ENCODE measurements at places on chromosomes 5 and 9. TPM values are rescaled to one million over a fixed set of nuclear protein-coding genes. Genes with fewer than 3 reads are reported as not detected.

The SYNPO gene
- 2.3 TPM for polyA plus RNA-seq

The CACFD1 gene
- 23.6 TPM for polyA plus RNA-seq

The ARL14EPL gene
- polyA plus RNA-seq, result not detected

The ZNF618 gene
- 11.2 TPM for polyA plus RNA-seq

The CA9 gene
- 1.8 TPM for polyA plus RNA-seq

The MRPS27 gene
- 93.2 TPM for polyA plus RNA-seq

The SLC6A7 gene
- 0.02 TPM for polyA plus RNA-seq

The SGCD gene
- polyA plus RNA-seq, result 0.08 TPM

The CCDC192 gene
- not detected for polyA plus RNA-seq

The NRG2 gene
- polyA plus RNA-seq, result 0.49 TPM

The ADAMTS2 gene
- polyA plus RNA-seq, result 9.6 TPM

The LHX2 gene
- polyA plus RNA-seq, result 0.72 TPM

The TAF1L gene
- 0.02 TPM for polyA plus RNA-seq

The CCNJL gene
- 44.7 TPM for polyA plus RNA-seq

The PHF19 gene
- polyA plus RNA-seq, result 28.2 TPM

The MYMK gene
- 0.30 TPM for polyA plus RNA-seq

The PCDHB13 gene
- 1.1 TPM for polyA plus RNA-seq

The COL5A1 gene
- 3.8 TPM for polyA plus RNA-seq

The PHF24 gene
- 0.29 TPM for polyA plus RNA-seq

The DNAJC21 gene
- 3.2 TPM for polyA plus RNA-seq

The PCDHB11 gene
- polyA plus RNA-seq, result 0.63 TPM

The AIF1L gene
- 68.2 TPM for polyA plus RNA-seq

The SRA1 gene
- 26.0 TPM for polyA plus RNA-seq

The PTGS1 gene
- 2.4 TPM for polyA plus RNA-seq

The ANKRD34B gene
- polyA plus RNA-seq, result 0.91 TPM

The GCNT1 gene
- polyA plus RNA-seq, result 16.5 TPM

The RETREG1 gene
- 0.62 TPM for polyA plus RNA-seq

The ANXA6 gene
- 61.3 TPM for polyA plus RNA-seq

The SPATA31D4 gene
- polyA plus RNA-seq, result not detected

The CCIN gene
- polyA plus RNA-seq, result 0.21 TPM

The SLC6A3 gene
- 0.91 TPM for polyA plus RNA-seq

The KLHL3 gene
- 7.4 TPM for polyA plus RNA-seq

The DHX29 gene
- polyA plus RNA-seq, result 3.4 TPM

The B4GALT1 gene
- 12.8 TPM for polyA plus RNA-seq

The ADAMTS19 gene
- polyA plus RNA-seq, result 21.4 TPM

The MARCOL gene
- polyA plus RNA-seq, result not detected

The SH3TC2 gene
- polyA plus RNA-seq, result 0.11 TPM

The STPG3 gene
- not detected for polyA plus RNA-seq

The GRIA1 gene
- polyA plus RNA-seq, result 1.1 TPM

The ISL1 gene
- 0.14 TPM for polyA plus RNA-seq

The ADRB2 gene
- polyA plus RNA-seq, result 0.77 TPM

The TMEFF1 gene
- polyA plus RNA-seq, result 13.5 TPM

The VCAN gene
- 146 TPM for polyA plus RNA-seq

The PCDHAC1 gene
- polyA plus RNA-seq, result 2.4 TPM

The CLIC3 gene
- 0.33 TPM for polyA plus RNA-seq

The FREM1 gene
- polyA plus RNA-seq, result 3.1 TPM

The IFNK gene
- not detected for polyA plus RNA-seq

The LURAP1L gene
- polyA plus RNA-seq, result 0.63 TPM

The ANKRD31 gene
- 0.02 TPM for polyA plus RNA-seq

The C9 gene
- polyA plus RNA-seq, result not detected

The NR2F1 gene
- 0.17 TPM for polyA plus RNA-seq

The PCDHB14 gene
- 2.7 TPM for polyA plus RNA-seq

The TRIM52 gene
- polyA plus RNA-seq, result 4.2 TPM

The P4HA2 gene
- 9.3 TPM for polyA plus RNA-seq

The NUTM2F gene
- 0.28 TPM for polyA plus RNA-seq

The RBM22 gene
- polyA plus RNA-seq, result 20.8 TPM

The NINJ1 gene
- 88.0 TPM for polyA plus RNA-seq

The IDNK gene
- polyA plus RNA-seq, result 0.27 TPM

The OR1N1 gene
- not detected for polyA plus RNA-seq
